Glomerular endothelial cell (primary cell): ENCODE measurements at places on chromosomes 4 and X.

GRCh38 chrX:15336023-15336413 is 695 bp upstream of the PIGA start:
- DNase-seq: no peak

GRCh38 chr4:142202404-142203332 is 566.3 kb downstream of the IL15 start:
- DNase-seq: no peak

DNA sequence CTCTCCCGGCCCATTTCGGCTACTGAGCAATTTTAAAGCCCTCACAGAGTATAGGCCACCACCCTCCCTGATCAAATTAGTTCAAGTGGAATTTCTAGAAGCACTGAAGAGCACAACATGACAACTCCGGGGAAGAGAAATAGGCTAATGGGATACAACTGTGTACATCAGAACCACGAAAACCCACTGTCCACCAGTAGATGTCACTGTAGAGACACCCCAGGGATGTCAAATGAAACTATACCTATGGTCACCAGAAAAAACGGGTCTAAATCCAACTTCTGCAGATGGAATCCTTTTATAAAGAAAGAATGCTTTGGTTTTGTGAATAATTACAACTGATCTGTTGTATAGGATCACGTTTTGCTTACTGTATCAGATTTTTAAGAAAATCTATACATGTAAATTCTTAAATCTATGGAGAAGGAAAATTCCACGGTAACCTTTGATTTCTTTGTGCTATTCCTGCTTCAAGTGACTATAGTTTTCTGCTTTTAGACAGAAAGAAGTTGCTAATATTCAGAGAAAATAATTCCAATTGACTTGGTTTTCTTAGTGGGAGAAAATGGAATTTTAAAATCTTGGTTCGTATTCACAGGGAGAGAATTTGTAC is 29.5 kb upstream of the MAP3K15 start:
- peak; percentile 29 for DNase-seq

GRCh38 chr4:172207886-172208285 is 394.7 kb downstream of the GALNTL6 start:
- no peak for DNase-seq

GRCh38 chrX:18461431-18461830 is 36.0 kb downstream of the CDKL5 start:
- no peak for DNase-seq

DNA sequence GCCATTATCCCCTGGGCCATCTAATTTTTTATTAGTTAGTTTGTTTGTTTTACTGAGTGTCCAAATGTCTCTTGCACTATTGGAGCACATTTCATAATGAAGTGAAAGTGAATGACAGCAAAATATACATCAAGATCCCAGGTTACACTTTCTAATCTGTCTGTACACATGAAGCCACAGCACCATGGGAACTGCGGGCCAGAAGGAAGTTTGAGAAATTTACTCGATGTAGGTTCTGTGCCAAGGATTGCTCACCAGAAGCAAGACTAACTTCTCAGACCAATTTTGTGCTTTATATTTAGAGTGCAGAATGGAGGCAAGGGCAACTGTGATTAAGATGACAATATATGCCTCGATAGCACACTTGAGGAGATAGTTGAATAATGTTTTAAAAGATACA is 258.0 kb downstream of the COL25A1 start:
- no peak for DNase-seq

- DNase-seq: no peak
Observed at GRCh38 chr4:22678940-22679854, 13.5 kb upstream of the GBA3 start.

- no peak for DNase-seq
Observed at GRCh38 chr4:105543346-105543745, 9.1 kb upstream of the ARHGEF38 start.

DNA sequence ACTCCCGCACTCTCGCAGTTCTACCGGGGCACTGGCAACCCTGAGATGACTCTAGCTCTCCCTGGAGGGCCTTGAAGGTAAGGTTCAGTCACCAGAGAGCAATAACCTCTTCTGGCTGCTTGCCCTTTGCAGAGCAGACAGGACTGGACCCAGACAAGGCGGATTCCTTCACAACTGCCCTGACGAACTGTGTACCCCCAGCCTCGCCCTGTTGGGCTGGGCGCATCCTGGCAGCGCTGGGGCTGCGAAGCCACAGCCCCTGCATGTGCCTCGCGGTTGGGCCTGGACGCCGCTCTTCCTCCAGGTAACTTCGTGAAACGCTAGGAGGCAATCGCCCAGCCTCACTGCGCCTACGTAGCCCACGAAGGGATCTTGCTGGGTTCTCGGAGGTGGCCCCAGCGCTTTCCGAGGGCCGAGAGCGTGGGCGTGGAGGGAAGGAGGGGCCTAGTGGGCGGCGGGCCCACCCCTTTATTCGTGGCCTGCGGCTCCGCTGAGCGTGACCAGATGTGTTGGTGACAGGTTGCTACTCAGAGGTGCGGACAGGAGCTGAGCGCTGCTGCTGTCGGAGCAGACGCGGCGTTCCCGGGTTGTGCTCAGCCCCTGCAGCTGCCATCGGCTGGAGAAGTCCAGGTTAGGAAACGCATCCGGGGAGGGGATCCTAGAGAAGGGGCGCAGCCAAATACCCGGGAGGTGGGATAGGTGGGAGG is 1.9 kb upstream of the MAMLD1 start:
- no peak for DNase-seq

DNA sequence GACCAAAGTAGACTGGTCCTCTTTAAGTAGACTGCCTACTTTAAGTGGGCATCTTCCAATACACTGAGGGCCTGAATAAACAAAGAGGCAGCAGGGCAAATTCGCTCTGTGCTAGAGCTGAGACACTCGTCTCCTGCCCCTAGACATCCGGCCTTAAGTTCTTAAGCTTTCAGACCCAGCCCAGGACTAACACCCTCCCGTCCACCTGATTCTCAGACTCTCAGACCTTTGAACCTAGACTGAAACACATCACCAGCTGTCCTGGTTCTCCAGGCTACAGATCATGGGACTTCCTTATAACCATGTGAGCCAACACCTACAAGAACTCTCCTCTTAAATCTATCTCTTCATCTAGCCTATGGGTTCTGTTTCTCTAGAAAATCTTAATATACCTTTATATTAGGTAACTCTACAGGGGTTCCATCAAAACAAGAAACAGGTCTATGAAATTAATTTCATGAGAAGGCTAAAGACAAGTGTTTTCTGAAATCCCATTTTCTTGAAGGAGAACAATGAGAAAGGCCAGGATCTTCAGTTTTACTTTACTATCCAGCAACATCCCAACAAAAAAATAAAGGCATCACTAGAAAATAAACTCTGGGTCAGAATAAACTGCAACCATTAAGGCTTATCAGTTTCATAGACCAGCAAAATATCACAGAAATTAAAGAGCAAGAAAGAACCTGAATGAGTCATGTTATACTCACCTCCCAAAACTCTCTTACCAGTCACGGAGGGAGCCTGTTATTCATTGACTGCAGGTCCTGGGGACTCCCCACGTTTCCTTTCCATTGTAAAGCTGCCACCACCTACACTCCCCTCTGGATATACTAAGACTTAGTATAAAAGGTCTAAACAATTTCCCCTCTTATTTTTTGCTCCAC is 14.8 kb downstream of the ADGRA3 start:
- DNase-seq: no peak

GRCh38 chrX:18210470-18210869 is 10.2 kb downstream of the BEND2 start:
- DNase-seq: no peak

- DNase-seq: peak; percentile 67
Observed at GRCh38 chrX:65720381-65720964, 53.0 kb downstream of the MSN start.

DNA sequence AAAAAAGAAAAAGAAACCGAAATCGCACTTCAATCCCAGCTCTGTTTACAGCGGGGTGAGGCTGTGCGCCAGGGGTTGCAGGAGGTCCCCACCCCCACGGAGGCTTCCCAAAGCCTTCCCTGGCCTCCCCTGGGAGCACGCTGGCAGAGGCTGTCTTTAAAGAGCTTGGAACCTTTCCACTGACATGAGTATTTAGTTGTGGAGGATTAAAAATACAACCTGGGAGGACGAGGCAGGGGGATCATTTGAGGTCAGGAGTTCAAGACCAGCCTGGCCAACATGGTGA is 69.1 kb downstream of the PPP2R2C start:
- no peak for DNase-seq

GRCh38 chrX:133888984-133889383 is 96.4 kb downstream of the GPC3 start:
- no peak for DNase-seq

GRCh38 chr4:93168053-93168452 is 660.5 kb upstream of the ATOH1 start:
- no peak for DNase-seq

GRCh38 chr4:48472794-48473193 is 10.3 kb upstream of the SLC10A4 start:
- DNase-seq: no peak

- no peak for DNase-seq
Observed at GRCh38 chrX:14630733-14631132, 101.4 kb downstream of the GLRA2 start.

GRCh38 chr4:65665771-65666523 is 4.3 kb downstream of the EPHA5 start:
- no peak for DNase-seq

DNA sequence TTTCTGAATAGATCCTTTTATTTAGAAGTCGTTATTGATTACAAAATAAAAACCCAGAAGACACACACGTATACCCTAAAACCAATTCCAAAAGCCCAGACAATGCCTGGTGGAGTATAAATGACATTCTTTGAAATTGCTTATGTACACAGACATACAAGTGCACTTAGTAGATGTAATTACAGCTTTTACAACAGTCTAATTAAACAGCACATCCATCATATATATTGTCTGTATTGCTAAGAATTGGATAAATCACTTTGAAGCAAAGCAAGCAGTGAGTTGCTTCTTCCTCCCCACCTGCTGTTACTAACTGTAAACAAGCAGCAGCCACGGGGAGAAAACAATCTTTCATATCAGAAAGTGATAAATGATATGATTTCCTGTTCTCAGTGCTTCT is 645.7 kb downstream of the TLL1 start:
- DNase-seq: no peak

DNA sequence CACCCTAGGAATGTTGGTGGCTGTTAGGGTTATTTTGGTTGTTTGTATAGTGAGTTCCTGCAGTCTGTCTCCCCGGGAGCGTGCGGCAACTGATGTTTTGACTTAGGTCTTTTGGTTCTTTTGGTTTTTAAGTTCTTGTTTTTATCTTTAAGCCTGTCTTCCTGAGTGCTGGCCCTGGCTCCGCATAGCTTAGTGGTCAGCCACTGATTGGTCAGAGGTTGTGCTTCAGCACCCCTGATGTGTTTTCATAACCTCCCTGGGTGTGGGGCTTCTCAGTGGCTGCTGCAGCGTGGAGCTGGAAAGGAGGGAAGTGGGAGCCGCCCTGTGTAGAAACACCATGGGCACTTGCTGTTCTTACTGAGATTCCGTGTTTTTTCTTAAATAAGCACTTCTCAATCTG is 5.1 kb downstream of the PIGG start:
- DNase-seq: no peak

- no peak for DNase-seq
Observed at GRCh38 chr4:182944484-182945213, 27.5 kb upstream of the DCTD start.

- no peak for DNase-seq
Observed at GRCh38 chrX:136227948-136228838, 23.0 kb downstream of the MAP7D3 start.

DNA sequence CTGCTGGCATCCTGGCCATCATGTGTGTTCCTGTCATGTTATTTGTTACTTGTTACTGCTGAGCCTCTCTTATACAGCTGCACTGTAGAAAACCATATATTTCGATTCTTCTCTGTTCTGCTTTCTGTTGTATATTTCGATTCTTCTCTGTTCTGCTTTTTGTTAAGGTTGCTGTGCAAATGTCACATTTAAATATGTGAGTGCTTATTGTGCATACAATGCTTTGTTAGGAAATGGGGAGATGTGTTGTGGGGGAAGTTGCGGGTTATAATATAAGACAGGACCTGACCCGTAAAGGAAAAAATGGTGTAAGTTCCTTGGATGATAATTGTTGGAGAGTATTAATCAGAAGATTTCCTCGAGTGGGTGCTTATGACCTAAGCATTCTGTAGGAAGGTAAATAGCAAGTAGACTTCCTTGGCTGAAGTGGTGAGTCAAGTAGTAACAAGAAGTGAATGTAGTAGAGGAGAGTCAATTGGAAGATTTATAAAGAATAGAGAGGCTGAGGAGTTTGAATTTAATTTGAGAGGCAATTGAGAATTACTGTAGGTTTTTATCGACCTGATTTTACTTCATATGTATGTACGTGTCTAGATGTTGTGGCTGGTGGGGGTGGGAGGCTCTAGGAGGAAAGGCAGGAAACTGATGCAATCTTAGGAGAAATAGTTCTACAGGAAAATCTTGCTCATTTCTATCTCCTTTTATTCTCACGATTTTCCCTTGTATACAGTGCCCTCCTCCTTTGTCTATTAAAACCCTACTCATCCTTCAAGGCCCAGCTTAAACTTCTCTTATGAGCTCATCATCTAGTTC is 8.5 kb downstream of the OGT start:
- no peak for DNase-seq

DNA sequence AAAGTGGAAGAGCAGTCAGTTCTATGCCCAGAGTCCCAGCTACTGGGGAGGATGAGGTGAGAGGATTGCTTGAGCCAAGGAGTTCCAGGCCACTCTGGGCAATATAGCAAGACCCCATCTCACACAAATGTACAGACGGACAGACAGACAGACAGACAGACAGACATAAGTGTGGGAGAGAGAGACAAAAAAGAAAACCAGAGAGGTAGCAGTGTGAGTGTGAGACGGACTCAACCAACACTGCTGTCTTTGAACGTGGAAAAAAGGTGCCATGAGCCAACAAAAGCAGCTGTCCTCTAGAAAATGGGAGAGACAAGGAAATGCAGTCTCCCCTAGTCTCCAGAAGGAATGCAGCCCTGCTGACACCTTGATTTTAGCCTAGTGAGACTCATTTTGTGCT is 18.2 kb upstream of the RPL34 start:
- DNase-seq: no peak

GRCh38 chrX:149848855-149849254 is 32.1 kb upstream of the MAGEA8 start:
- no peak for DNase-seq

GRCh38 chrX:30680618-30681017 is 27.4 kb downstream of the GK start:
- no peak for DNase-seq

- DNase-seq: peak; percentile 25
Observed at GRCh38 chr4:70632028-70632427, 3.5 kb downstream of the ENAM start.

GRCh38 chr4:7647600-7648543 is 213.1 kb upstream of the PSAPL1 start:
- no peak for DNase-seq
